WTC11 (cell line): ENCODE measurements at places on chromosomes 7 and 10.

GRCh38 chr10:15267496-15267895 lies 99.0 kb upstream of the NMT2 start:
- no peak for DNase-seq

- DNase-seq = no peak
Measured at GRCh38 chr7:42208572-42208971, 28.4 kb downstream of the GLI3 start.

DNA sequence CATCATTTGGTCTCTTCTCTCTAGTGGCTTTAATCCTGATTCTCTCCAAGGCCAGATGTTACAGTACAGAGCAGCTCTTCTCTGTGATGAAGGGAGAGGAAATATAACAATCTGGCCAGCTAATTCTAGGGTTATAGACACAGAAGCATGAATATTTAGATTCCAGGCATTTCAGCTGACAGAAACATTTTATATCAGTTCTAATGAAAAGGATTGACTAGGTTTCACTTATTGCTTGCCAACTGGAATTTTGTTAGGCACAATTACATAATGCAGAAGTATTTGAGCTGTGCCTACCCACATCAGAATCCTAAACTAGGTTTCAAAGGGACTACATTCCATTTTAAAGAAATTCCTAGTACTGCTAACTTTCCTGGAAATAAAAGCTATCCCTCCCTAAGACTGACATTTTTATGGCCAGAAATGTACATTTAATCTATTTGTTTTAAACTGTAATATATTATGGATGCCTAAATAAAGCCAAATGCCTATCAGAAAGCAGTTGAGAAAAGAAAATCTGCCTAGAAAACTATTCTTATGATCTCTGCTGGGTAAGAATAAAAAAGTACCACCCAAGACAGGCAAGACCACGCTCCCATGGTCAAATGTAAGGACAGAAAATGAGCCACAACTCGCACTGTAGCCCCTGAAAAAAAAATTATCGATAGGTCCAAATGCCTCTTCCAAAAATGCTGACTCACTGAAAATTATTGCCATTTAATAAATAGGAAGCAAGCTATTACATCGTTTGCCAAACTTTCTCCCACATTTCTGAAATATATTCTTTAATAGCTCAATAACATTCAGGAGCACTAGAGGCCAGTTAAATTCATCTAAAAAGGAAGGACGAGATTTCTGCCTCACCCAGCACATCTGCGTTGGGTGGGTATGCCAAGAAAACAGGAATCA lies 498.1 kb downstream of the KCNMA1 start:
- DNase-seq = no peak

GRCh38 chr10:66926841-66927240 lies 1.0 kb downstream of the LRRTM3 start:
- DNase-seq = no peak

DNA sequence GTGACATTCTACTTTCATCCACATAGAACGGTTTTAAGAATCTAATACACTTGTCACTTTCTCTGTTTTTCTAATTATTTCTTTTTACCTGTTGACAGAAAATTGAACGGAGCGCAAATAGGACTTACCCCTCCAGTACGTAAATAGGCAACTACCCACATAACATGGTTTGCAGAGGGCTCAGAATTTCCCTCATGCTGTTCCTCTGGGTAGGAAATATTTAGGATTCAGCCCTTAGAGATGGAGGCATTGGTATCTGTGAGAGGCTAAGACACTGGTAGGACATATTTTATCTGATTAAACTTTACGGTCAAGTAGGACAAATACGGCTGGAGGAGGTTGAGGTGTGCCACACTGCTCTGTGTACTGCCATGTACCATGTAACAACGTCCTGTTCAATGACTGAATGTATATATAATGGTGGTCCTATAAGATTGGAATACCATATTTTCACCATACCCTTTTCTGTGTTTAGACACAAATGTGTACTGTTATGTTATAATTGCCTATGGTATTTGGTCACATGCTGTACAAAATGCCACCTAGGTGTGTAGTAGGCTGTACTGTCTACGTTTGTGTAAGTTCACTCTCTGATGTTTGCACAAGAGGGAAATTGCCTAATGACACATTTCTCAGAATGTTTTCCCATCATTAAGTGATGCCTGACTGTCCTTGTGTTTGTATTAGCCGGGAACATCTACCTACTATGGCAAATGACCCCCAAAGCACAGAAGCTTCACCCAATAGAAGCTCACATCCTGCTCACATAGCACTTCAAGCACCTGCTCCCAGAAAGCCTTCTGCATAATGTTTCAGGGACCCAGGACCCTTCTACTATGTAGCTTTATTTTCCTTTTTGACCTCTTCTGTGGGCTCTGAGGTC lies 429.4 kb upstream of the AKR1E2 start:
- no peak for DNase-seq

- no peak for DNase-seq
Measured at GRCh38 chr7:40506158-40506557, 371.4 kb downstream of the SUGCT start.

GRCh38 chr7:148625342-148625741 lies 34.8 kb downstream of the C7orf33 start:
- DNase-seq = no peak

DNA sequence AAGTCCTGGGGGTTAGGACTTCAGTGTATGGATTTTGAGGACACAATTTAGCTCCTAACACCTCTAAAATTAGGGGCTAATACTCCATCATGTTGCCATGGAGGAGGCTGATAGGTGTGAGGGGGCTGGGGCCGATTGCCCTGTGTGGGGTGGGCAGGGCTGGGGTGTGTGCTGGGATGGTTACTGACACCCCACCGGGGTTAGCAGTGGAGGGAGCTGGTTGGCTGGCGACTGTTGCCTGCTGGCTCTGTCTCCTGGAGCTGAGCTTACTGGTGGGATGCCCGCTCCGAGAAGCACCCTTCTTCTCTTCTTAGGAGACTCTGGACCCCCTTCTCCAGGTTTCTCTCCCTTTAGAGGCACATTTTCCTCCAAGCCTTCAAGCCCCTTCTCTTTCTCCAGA lies 22.2 kb upstream of the SH2D4B start:
- no peak for DNase-seq

GRCh38 chr7:150337659-150338081 lies 3.8 kb downstream of the RARRES2 start:
- DNase-seq = no peak

GRCh38 chr7:105224884-105225651 lies 163.7 kb downstream of the SRPK2 start:
- DNase-seq = no peak

DNA sequence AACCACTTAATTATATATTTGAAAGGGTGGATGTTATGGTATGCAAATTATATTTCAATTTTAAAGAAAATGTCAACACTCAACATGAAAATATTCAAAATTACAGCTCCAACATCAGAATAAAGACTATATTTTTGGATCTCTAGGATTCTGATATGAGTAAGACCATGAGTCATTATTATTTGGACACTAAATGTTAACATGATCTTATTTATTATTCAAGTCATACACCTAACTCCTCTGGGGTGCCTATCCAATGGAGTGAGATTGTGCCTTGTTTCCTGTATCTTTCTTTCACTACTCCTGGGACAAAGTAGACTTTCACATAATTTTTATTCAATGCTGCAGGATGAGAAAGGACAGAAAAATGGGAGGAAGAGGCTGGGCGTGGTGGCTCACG lies 135.2 kb upstream of the PRSS1 start:
- no peak for DNase-seq

GRCh38 chr10:86203162-86203905 lies 163.3 kb downstream of the GRID1 start:
- DNase-seq = peak; percentile 75

GRCh38 chr10:56586461-56586891 lies 225.4 kb upstream of the ZWINT start:
- peak; percentile 51 for DNase-seq
